ENCODE measurements at places on chromosomes 11 and 22.
A peak's percentile ranks its signal among the peaks of the same experiment; 100 is the strongest.

- H3K27ac ChIP-seq, result no peak overlapping the region
- no peaks in the 10 kb centered on the region for H3K4me1 ChIP-seq
- H3K4me3 ChIP-seq, result no peak overlapping the region
Observed at GRCh38 chr11:129458278-129458677, 82.6 kb downstream of the BARX2 start.

- H3K27ac ChIP-seq, result no peak overlapping the region
- peaks cover 3% of the 10 kb centered on the region for H3K4me1 ChIP-seq
- DNase-seq, result no peak
- H3K27me3 ChIP-seq, result no peaks in the 10 kb centered on the region
- no peaks in the 10 kb centered on the region for H3K36me3 ChIP-seq
Observed at GRCh38 chr11:85718991-85719807, 33.2 kb upstream of the CCDC89 start.

DNA sequence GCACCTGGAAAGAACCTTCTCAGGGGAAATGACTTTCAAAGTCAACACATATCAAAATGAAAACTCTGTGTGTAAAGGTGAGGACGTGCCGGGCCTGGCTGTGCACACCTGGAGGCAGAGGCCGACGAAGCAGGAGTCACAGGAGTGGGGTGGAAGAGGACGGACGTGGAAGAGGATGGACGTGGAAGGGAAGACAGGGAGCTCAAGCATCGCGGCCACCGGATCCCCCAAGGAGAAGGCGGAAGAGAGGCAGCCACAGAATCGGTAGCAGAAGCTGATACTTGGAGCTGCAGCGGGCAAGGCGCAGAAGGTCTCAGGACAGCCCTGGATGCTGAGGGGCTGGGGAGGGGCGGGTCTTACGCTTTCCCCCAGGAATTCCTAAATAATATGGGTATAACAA lies 519.8 kb downstream of the BRD1 start:
- no peak for DNase-seq
- no peaks in the 10 kb centered on the region for H3K36me3 ChIP-seq
- no peak overlapping the region for H3K4me3 ChIP-seq
- no peaks in the 10 kb centered on the region for H3K4me1 ChIP-seq
- H3K27ac ChIP-seq, result no peak overlapping the region

DNA sequence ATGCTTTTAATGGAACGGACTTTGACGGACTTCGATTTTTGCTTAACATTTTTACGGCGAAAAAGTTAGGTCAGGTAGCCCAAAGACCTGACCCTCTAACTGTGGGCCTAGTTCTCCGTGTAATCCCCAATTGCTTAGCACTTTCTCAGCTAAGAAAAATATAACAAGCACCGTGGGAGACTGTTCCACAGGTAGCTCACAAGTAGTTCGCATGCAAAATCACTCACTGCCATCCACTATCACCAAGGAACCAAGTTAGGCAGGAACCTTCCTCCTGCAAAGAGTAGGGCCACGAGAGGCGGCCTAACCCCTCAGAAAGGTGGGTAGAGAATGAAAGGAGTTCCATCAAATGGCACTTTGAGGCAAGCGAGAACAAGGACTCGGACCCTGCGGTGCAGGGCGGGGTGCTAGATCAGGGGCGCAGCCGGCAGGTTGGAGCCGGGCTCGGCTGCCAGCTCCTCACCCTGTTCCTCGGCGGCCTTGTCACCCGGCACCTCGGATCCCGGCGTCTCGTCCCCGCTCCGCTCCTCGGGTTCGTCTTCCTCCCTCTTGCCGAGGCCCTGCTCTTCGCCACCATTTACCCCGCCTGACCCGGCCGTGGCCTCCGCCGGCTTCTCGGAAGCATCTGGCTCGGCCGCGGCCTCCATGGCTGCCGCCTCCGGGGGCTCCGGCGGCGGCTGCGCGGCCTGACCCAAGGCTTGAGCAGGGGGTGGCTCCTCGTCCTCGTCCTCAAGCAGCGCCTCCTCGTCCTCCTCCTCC lies 922 bp downstream of the HNRNPUL2 start:
- peak overlapping the region; percentile 87 for H3K4me3 ChIP-seq
- DNase-seq, result peak; percentile 47
- peak overlapping the region; percentile 91 for H3K27ac ChIP-seq
- H3K27me3 ChIP-seq, result no peaks in the 10 kb centered on the region

DNA sequence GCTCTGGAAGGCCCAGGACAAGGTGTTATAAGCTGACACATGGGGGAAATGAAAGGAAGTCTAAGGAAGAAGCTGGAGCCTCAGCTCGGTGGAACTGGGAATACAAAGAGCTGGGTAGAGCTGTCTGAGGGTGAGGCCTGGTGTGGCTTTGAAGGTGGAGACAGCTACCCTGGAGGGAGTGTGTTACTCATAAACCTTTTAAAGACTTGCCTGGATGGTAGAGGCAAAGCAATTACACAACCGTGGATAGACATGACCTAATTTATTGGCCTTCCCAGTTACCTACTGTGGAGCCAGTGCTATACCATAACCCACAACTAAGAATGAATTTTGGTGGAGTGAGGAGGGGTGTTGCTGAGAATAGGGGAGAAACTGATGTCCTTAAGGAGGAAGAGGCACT lies 22.6 kb downstream of the EXPH5 start:
- no peak for DNase-seq
- no peaks in the 10 kb centered on the region for H3K27me3 ChIP-seq
- H3K27ac ChIP-seq, result no peak overlapping the region
- no peaks in the 10 kb centered on the region for H3K4me1 ChIP-seq

DNA sequence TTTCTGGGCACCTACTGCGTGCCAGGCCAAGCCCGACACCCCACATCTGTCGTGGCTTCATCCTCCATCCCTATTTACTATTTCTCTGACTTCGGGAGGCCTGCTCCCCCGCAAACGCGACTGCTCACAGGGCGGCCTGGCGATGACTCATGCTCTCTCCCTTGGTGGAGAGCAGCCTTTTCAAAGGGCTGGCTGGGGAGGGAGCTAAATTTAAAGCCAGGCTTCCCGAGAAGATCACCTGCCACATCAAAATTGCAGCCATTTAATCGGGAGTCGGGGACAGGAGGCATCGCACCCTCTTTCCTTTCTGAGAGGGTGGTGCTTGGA lies 24.9 kb upstream of the SHISAL1 start:
- H3K4me1 ChIP-seq, result no peaks in the 10 kb centered on the region
- no peaks in the 10 kb centered on the region for H3K36me3 ChIP-seq
- peaks cover 4% of the 10 kb centered on the region for H3K27me3 ChIP-seq
- peak; percentile 52 for DNase-seq
- H3K27ac ChIP-seq, result no peak overlapping the region

- no peak overlapping the region for H3K4me3 ChIP-seq
- H3K4me1 ChIP-seq, result no peaks in the 10 kb centered on the region
- H3K27ac ChIP-seq, result no peak overlapping the region
- H3K36me3 ChIP-seq, result no peaks in the 10 kb centered on the region
- no peak for DNase-seq
Observed at GRCh38 chr11:70886676-70887541, 365.5 kb downstream of the SHANK2 start.

DNA sequence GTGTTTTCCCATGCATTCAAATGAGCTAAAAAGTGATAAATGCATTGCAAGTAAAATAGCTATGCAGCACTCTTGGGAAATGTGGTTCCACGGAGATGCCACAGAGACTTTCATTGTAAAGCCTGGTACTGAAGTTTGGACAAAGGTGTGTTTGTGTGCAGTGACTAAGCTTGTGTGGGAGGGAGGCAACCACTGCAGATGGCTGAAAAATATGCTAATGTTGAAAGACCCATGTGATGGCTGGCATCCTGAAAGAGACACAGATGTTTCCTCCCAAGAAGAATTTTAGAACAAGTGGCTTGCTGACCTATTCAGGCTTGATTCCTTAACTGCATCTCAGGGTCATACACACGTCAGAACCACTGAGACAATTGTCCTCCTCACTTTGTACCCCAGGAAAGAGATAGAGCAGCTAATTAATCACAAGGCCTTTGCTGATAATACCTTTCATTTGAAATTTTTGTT lies 73.8 kb downstream of the FAM76B start:
- H3K4me1 ChIP-seq, result peaks cover 50% of the 10 kb centered on the region
- H3K27ac ChIP-seq, result peak overlapping the region; percentile 69
- H3K36me3 ChIP-seq, result no peaks in the 10 kb centered on the region
- peak; percentile 71 for DNase-seq

DNA sequence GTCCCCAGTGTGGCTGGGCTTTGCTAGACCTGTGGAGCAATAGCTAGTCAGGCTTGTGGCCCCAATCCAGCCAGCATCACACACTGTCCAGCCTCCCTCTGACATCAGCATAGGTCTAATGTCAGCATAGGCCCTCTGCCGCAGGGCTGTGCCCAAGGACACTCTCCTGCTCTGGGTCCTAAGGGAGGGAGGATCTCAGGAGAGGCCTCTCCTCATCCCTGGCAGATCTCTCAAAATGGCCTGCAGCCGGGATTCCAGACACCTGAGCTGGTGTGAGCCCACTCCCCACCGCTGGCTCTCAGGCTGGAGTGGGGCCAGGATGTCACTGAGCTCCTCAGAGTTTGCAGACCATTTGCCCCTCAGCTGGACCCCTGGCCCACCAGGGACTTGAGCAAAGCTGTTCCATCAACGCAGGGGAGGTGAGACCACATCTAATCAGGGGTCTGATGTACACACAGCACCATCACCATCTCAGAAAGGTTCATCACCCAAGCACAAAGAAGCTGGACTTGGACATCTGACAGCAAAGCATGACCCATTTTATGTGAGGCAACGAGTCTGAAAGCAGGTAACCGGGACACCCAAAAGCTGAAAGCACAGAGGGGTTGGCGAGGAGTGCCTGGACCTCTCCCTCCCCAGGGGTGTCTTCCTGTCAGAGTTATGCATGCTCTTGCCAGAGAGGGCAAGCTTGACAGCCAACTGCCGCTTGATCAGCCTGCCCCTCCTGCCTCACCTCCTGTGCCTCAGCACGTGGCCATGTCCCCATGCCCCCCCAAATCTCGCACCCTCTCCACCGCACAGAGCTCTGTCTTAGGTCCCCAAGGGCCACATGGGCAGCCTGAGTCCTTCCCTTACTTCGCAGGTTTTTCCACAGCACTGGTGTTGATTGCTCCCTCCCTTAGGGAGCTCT lies 69.7 kb upstream of the SEPTIN5 start:
- DNase-seq, result no peak
- peaks cover 5% of the 10 kb centered on the region for H3K36me3 ChIP-seq
- no peaks in the 10 kb centered on the region for H3K4me1 ChIP-seq

DNA sequence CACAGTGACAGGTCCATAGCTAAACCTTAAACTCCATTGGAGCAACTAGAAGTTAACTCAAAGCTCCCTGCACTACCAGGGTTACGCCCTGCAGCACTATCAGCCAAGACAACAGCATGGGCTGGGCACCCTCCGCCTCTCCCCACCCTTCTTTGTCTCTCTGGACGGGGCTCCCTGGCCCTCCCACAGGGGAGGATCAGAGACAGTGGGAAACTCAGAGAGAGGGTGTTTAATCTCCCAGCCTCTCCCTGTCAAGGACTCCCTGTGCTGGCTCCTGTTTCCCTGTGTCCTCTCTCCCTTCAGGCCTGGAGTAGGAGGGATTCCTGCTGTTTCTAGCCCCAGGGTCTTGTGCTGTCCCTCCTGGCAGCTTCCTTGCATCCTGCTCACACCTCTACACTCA lies 56.9 kb upstream of the CSNK2A3 start:
- no peaks in the 10 kb centered on the region for H3K36me3 ChIP-seq
- no peak overlapping the region for H3K4me3 ChIP-seq
- no peaks in the 10 kb centered on the region for H3K4me1 ChIP-seq

DNA sequence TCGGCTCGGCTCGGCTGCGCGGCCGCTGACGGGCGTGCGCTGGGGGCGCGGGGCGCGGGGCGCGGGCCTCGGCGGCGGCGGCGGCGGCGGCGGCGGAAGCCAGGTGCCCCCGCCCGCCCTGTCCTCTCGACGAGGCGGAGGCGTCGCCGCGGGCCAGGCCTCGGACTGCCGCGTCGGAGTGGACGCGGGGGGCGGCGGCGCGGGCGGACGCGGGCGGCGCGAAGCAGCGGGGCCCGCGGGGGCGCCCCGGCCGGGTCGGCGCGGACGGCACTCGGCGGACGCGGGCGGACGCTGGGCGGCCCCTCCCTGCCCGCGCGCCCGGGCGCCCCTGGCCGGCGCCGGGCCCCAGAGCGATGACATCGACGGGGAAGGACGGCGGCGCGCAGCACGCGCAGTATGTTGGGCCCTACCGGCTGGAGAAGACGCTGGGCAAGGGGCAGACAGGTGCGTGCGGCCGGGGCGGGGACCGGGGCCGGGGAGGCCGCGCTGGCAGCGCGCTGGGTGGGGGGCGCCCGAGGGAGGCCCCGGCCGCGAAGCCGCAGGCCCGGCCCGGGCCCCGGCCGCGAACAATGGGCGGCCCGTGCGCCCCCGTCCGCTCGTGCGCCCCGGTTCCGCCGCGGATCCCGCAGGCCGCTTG lies at the start of gene BRSK2:
TSS of gene BRSK2 (plus strand) at position 3 of the 637 bp plus-strand sequence. CDS start at position 354, 351 bp downstream.
- DNase-seq, result peak; percentile 32
- H3K27me3 ChIP-seq, result peaks cover 25% of the 10 kb centered on the region
- H3K4me3 ChIP-seq, result peak within 1 kb of the TSS; percentile 53
- peaks cover 2% of the 10 kb centered on the region for H3K4me1 ChIP-seq
- no peak within 1 kb of the TSS for H3K27ac ChIP-seq
